ENCODE measurements at places on chromosomes 16 and 17.
A peak's percentile ranks its signal among the peaks of the same experiment; 100 is the strongest.

DNA sequence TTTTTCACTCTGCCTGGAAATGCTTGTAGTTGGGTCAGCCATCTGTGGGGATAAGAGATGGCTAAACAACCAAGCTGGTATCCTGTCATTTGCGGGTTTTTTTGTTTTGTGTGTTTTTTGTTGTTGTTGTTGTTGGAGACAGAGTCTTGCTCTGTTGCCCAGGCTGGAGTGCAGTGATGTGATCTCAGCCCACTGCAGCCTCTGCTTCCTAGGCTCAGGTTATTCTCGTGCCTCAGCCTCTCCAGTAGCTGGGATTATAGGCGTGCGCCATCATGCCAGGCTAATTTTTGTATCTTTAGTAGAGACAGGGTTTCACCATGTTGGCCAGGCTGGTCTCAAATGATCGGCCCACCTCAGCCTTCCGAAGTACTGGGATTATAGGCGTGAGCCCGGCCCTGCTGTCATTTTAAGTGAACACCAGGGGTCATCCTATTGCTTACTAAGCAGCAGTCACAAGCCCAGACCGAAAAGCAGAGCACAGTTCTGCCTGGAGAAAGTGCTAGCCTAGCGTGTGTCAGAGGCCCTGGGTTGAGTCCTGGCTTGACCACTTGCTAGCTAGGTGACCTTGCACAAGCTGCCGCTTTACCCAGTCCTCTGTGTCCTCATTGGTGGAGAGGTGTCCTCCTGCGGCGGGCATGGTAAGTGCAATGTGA, 4.6 kb downstream of the SMCR8 start:
- DNase-seq = no peak

- DNase-seq = no peak
These were observed 33.3 kb upstream of the DYNLRB2 start for GRCh38 chr16:80507538-80507937.

- no peak for DNase-seq
These were observed 35.9 kb downstream of the SRL start for GRCh38 chr16:4205971-4206370.

DNA sequence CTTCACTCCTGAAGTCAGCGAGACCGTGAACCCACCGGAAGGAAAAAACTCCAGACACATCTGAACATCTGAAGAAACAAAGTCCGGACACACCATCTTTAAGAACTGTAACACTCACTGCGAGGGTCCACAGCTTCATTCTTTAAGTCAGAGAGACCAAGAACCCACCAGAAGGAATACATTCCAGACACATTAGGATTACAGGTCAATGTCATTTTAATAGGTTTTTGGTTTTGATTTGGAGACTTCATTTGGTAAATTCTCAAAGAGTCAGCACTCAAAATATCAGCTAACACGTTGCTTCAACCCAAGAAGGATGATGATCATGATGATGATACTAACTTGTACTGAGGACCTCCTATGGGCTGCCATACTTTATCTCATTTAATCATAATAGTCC, 7.6 kb upstream of the BMERB1 start:
- no peak for DNase-seq

DNA sequence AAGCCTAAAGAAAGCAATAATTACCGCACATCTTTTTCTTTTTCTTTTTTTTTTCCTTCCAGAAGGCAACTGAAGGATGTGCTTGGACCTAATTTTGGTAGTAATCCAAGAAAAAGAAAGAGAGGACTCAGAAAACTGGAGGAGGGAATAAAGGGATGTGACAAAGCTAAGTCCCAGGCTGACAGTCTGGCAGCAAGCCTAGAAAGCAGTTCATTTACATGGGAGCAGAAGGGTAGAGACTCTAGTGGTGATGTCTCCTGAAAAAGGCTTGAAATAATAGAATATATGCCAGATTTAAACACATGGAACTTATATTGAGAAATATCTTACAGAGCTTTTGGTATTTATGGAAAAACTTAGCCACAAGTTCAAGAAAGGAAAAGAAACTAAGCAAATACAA, 101.0 kb upstream of the SHISA6 start:
- no peak for DNase-seq

DNA sequence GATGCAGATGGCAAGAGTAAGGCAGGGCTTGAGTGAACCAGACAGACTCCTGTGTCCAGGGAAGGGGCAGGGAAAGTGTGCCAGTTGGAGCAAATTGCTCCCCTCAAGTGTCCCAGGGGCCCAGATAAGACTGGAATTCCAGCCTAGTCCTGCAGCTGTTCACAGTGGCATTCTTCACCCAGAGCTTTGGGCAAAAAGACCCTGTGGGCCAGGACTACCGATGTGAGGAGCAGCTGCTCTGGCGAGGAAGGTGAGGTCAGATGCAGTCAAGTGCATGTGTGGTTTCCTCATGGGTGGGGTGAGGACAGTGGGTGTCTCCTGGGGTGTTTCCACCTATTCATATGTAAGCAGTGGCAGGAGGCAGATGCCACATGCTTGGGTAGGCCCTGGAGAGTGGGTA, 14.3 kb downstream of the NEUROD2 start:
- DNase-seq = no peak

DNA sequence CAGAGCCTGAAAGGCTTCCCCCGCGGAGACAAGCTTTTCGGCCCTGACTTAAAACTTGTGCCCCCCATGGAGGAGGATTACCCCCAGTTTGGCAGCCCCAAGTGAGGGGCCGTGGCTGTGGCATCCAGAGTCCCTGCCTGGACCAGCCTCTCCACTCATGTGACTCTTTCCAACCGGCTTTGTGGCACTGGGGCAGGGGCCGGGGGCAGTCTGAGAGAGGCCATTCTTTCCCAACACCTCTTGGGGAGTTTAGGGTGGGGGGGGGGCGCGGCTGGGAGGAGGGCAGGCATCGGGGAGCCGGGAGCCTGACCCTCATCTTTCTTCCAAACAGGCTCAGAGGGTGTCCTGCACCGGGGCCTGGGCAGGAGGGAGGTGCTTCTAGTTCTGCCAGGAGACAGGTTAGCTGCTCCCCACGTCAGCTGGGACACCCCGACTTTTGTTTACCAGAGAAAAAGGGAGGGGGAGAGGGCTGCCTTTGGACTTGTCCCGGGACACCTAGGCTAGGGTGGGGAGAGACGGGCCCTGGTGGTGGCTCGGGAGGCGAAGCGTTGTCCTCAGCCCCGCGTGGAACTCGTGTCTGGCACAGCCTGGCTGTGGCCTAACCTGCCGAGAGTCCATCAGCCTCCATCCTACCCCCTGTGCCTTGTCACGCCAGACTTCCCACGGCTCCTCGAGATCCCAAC, 7.3 kb upstream of the SERPINF1 start:
- DNase-seq = no peak

DNA sequence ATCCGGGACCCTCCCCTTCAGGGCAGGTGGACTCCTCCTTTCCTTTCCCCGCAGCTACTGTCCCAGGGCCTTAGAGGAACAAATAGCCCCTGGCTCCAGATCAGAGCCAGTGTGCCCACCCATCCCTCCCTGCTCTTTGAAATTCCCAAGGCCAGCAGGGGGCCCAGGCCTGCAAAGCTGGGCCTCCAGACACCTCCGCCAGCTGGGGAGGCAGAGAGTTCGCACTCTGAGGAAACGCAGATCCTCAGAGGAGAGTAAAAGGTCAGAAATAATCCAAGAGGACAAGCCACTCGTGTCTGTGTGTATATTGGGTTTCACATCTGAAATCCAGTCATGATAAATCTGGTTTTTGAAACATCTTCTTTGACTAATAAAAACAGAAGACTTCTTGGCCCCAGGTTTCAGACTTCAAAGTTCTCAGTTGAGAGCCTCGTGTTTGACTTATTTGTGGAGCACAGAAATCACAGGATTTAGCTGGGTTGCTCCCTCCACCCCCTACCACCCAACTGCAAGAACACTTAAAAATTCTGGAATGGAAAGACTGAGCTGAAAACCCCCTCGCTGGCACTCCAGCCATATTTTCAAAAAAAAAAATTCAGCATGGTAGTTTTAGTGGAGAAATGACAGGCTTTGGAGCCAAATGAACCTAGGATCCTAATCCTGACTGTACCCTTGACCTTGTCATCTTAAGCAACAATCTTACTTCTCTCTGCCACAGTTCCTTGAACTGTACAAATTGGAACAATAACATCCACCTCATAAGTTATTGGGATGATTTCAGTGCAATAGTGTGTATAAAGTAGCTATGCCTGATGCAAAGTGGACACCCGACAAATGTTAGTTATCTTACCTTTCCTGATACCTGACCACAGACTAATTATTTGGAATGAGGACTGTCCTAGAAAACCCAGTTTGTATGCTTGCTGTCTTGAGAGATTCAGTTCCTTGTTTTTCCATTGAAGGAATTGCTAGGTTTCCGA, 44.5 kb upstream of the TBX2 start:
- DNase-seq = no peak

DNA sequence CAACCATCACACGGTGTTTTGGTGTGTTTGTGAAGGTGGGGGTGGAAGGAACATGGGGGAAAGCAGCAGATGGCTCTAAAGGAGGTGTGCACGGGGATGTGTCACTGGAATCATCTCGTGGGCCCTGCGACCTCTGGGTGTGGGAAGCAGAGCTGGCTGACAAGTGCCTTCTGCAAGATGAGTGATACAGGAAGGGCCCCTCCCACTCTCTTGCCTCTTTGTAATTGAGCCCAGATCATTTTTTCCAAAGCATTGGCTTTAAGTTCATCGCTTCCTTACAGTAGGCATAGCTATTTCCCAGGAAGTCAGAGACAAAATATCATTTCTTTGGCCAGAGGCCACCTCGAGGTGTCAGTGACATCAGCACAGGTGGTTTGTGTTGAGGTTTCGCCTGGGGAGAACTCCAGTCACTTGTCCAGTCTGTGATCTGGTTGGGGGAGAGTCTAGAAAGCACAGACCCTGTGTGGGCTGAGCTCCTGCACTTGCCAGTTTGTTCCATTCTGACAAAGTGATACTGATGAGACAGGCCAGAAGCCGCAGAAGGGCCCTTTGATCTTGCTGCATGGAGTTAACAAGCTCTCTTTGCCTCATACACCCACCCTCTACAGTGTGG, 20.6 kb upstream of the SNTB2 start:
- no peak for DNase-seq

- no peak for DNase-seq
These were observed 3.8 kb downstream of the MARF1 start for GRCh38 chr16:15639061-15639568.

DNA sequence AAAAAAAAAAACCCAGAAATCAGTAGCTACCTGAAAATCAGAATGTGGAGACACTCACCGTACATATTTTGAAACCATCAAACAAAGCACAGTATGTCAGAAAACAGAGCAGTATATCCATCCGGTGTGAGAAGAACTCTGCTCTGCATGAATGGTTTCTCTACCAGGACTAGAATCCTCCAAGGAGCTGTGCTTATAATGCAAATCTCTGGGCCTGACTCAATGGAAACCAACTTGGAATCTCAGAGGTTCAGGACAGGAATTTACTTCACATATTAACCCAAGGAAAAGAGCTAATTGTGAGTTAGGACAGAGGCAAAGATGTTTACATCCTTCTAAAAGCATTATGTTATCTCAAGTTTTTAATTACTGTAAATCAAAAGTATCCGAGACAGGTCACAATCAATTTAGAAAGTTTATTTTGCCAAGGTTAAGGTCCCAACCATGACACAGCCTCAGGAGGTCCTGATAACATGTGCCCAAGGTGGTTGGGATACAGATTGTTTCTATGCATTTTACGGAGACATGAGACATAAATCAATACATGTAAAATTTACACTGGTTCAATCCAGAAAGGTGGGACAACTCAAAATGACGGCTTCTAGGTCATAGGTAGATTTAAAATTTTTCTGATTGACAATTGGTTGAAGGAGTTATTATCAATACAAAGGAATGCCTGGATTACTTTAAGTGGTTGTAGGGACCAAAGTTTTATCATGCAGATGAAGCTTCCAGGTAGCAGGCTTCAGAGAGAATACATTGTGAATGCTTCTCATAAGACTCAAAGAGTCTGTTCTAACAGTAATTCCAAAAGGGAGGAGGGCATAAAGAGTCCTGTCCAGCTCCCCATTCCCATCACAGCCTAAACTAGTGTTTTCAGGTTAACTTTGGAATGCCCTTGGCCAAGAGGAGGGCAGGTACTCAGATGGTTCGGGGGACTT, 164.1 kb downstream of the CDH8 start:
- no peak for DNase-seq

- no peak for DNase-seq
These were observed 5.0 kb upstream of the CCL4L2 start for GRCh38 chr17:36205637-36206485.

- DNase-seq = no peak
These were observed 48.3 kb downstream of the CUEDC1 start for GRCh38 chr17:57906910-57907309.

DNA sequence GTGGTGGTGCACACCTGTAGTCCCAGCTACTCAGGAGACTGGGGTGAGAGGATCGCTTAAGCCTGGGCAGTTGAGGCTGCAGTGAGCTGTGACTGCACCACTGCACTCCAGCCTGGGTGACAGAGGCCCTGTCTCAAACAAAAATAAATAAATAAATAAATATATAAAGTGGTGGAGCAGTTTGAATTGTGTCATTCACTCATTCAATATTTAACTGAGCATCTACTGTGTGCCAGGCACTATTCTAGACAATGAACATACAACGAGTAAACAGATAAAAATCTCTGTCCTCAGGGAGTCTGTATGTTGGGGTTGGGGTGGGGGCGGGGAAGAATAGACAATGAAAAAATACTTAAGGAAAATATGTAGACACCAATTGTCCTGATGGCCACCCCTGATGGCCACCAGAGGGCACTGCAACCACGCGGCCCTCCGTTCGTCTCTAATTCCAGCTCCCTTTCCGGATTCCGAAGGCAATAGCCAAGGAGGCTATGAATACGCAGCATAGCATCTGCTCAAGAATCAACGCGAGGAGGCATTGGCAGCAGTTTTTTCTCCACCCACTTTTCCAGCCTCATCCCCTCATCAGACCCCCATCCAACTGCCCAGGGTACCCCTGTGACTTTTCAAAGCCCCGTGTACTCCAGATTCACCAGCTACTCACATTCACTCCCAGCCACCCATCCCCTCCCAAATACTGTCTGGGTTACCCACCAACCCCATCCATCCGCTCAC, 21.4 kb downstream of the QPRT start:
- peak; percentile 79 for DNase-seq

DNA sequence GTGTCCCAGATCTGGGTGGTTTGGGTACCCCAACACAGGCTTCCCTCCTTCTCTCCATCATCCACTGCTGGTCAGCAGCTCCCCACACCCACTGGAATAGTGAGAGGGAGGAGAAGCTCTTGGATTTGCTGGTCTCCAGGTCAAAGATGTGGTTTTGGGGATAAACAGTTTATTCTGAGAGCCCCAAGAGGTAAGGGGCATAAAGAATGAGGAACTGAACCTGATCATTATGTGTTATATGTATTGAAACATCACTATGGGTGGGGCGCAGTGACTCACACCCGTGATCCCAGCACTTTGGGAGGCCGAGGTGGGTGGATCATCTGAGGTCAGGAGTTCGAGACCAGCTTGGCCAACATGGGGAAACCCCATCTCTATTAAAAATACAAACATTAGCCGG, 3.9 kb downstream of the DPEP2 start:
- DNase-seq = peak; percentile 39

GRCh38 chr17:36921095-36921851, 16.0 kb upstream of the LHX1 start:
- no peak for DNase-seq
